Esophagus squamous epithelium (tissue), 5 donors: ENCODE measurements at places on chromosomes 5 and 9.

DNA sequence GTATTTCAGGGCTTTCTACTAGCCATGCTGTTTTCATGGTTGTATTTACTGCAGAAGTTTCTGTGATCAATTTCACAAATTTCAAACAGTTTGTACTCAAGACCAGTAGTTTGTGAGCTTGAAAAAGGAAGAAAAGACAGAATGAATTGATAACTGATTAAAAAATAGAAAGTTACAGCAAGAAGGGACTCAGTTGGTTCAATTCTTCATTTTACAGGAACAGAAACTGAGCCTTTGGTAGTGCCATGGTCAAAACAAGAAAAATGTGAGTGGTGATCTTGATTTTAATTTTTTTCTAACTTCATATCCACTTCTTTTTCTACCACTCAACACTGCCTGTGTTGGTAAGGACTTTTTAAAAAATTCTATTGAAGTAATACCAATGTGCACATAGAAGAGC lies 206.6 kb upstream of the NREP start:
- DNase-seq = no peak

GRCh38 chr5:30337084-30337573 lies 856.4 kb upstream of the CDH6 start:
- DNase-seq = no peak

DNA sequence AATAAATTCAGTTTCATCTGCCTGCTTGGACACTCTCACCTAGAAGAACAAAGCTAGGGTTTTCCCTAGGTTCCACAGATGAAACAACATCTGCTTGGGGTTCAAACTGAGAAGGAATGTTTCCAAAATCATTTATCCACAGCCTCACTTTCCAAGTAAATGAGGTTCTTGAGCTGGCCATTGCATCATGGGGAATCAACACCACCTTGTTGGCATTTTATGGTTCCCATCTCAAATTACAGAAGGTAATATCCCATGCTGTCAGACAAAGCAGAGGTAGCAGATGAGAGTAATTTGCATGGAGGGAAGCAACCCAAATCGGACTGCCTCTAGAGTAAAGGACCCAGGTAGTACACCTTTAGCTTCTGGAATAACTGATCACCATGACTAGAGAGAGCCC lies 10.5 kb upstream of the NR4A3 start:
- DNase-seq = no peak

DNA sequence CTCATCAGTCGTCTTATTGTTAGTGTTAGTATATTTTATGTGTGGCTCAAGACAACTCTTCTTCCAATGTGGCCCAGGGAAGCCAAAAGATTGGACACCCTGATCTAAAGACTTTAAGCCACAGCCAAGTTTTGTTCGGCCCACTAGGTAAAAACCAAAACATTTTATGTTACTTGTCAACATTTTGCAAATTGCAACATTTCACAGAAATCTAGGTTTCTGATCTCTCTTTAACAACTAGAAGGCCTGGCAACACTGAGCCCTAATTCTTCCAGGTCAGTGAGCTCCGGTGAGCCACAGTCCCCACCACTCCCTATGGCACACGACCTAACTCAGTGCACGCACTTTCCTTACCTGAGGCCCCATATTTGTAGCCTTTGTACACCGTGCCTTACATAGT lies 24.0 kb downstream of the MYO10 start:
- DNase-seq = no peak

- DNase-seq = no peak
Measured at GRCh38 chr9:30060976-30061375, 2323.5 kb upstream of the ACO1 start.

GRCh38 chr5:115985802-115986757 lies 23.8 kb downstream of the LVRN start:
- DNase-seq = no peak

- DNase-seq = no peak
Measured at GRCh38 chr9:101486693-101487442, 46.8 kb upstream of the RNF20 start.

DNA sequence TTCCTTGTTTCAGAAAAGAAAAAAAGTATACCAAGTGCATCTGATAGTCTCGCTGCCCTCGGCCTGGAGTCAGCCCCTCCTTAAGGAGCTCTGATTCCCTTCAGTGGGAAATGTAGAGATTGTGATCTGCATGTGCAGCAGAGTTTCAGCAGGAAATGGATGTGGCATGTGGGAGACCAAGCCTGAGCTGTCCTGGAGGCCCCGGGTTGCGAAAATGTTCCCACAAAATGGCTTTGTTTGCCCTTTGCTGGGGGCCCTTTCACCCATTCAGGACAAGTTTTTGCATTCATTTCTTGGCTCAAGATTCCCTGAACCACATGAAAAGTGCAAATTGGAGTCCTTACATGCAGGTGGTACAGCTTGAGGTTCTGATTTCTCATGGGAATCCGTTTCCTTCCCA lies 230.9 kb downstream of the GADD45G start:
- DNase-seq = no peak

DNA sequence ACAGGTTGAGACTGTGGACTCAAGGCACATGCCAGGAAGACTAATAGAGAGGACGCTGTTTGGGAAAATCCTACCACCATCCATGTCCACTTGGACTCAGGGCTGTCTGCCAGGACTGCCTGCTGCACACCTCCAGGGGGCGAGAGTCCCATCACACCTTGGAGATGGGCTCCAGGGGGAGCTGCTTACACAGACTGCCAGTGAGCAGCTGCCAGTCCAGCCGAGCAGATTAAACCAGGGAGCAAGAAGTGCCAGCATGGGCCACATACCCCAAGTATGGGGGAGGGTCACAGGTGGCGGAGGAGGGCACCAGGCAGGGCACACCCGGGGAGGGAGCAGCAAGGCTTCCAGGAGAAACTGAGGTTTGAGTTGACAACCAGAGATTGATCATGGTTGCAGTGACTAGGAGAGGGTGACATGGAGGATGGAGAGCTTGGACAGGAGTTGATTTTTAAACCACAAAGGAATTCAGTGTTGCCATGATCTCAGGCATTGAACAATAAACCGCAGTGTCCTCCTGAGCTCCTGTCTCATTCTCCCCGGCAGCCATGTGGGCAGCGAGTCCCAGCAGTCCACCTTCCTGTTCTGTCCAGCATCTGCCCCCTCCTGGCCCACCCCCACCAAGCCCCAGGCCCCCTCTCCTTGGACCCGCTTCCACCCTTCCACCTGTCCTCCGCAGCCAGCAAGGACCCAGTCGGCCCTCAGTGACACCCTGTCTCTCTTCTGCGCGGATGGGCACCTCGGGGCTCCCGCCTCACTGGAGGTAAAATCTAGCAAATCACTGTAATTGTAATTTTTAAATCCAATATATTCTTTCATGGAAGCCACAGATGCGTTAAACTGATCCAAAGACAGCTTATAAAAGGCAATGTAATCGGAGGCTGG lies 3.1 kb upstream of the VAV2 start:
- DNase-seq = no peak

DNA sequence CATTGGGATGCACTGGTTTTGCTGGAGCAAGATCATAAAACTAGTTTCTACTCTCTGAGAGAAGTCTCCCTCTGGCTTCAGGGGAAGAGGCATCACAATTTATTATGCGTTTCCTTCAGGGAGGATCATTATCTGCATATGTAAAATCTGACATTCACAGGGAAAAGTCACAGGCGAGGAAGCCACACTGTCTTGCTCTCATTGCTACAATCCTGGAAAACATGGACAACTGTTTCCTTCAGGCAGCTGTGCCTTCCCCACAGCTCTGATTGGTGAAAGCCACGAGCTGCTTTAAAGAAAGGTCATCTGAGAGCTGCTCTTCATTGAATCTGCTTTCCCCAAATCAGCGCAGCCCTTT lies 397.8 kb downstream of the MED10 start:
- DNase-seq = no peak

DNA sequence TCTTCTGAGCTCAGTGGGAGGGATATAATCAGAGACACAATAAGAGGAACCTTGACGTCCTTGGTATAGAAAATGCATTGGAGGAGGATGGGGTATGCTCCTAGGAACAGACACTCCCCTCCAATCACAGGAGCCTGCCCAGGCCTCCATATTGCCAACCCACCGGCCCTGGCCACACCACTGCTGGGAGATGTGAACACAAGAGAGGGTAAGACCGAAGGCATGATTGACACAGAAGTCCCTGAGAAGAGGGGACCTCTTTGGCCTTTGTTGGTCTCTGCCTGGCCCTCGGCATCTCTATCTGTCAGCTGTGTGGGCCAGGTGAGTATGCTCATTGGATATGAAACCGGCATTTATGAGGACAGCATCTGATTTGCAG lies 62.0 kb downstream of the CRB2 start:
- no peak for DNase-seq

GRCh38 chr5:10290438-10290837 lies 17.3 kb downstream of the CMBL start:
- no peak for DNase-seq

GRCh38 chr5:96200641-96201040 lies 232.4 kb downstream of the PCSK1 start:
- DNase-seq = no peak

DNA sequence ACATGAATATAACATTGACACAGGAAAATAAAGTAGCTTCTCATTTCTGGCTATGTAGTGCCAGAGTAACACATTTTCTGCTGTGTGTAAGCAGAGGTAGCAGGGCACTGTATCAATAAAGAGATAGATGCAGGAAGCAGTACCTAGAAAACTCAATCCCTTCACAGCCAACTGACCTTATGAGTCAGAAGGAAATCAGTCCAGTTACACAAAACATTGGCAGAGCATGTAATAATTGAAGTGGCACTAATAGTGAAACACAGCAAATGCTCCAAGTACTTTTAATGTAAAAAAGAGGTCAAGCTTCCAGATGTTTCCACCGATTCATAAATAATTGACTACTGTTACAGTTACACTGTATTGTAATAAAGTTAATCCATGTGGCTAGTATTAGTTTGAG lies 706.6 kb downstream of the EFNA5 start:
- DNase-seq = no peak

GRCh38 chr9:101566904-101567724 lies 27.7 kb downstream of the PPP3R2 start:
- no peak for DNase-seq

- DNase-seq = no peak
Measured at GRCh38 chr9:37730256-37730655, 23.3 kb upstream of the TRMT10B start.

- DNase-seq = no peak
Measured at GRCh38 chr5:112895682-112896081, 26.3 kb downstream of the REEP5 start.

DNA sequence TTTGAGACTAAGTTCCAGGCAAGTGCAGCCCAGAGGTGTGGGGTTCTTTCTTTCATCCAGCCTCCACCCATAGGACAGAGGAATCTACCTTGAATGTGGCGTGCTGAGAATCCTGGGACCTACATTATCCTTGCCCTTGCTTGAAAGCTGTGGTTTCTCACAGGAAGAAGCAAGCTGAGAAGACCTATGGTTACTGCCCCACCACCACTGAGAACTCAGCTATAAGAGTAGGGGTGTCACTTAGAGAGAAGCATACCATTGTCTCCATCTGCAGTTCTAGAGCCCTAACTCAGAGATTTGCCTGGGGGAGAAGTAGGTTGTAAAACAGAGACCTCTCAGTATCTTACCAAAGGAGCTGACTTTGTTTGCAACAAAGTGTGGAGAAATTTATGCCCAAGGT lies 72.4 kb downstream of the SV2C start:
- no peak for DNase-seq

- DNase-seq = no peak
Measured at GRCh38 chr9:127444921-127445850, 6.0 kb downstream of the RPL12 start.

DNA sequence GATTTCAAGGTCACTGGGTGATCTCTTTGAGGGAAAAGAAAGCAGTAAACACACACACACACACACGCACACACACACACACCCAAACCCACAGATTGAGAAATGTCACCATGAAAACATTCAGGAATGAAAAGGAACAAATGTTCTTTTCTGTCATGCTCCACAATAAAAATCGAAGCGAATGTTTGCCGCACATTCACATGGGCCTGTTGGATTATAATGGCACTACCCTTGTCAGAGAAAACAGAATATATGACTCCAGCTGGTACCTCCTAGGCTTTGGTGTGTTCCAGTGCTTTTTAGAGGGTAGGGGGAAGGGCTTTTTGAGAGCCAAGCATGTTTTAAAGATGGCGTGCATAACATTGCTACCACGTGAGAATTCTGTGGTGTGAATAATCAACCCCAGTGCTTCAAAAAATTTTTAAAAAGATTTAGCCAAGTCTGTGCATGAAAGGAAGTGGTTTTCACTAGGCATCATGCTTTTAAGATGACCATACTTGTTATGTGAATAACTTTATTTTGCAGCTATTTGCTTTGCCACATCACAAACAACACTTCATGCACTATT lies 120.8 kb upstream of the ZNF608 start:
- DNase-seq = no peak

- no peak for DNase-seq
Measured at GRCh38 chr9:130901498-130902203, 5.0 kb upstream of the QRFP start.

- DNase-seq = no peak
Measured at GRCh38 chr9:79195879-79196278, 375.9 kb upstream of the TLE4 start.

- no peak for DNase-seq
Measured at GRCh38 chr5:143213851-143214363, 189.6 kb downstream of the NR3C1 start.

DNA sequence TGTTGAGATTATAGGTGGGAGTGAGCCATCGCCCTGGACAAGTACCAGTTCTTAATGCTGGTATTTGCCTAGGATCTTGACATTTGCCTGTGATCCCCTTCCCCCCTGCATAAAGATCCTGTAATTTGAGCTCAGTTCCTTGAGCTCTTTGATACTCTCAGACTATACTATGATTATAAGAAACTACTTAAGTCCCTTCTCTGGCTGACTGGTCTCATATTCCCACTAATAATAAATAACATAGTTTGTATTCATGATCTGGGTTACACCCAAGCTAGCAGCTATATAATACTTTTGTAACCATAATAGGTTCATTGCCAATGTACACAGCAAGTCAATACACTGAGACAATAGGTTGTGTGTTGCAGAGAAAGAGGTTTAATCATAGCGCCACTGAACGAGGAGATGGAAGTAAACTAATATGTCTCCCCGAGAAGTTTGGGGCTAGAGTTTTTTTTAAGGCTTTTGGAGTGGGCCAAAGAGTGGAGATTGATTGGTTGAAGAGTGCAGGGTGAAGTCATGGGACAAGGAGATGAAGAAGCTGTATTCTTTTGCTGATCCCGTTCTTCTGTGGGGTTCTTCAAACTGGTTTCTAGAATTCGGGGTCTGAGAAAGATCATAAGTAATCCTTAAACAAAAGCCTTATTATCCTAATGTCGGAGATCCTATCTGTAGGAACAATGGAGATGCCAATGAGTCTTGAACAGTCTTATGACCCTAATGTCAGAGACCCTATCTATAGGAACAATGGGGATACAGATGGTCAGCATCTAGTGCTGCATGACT lies 20.7 kb upstream of the SHOC1 start:
- DNase-seq = no peak

DNA sequence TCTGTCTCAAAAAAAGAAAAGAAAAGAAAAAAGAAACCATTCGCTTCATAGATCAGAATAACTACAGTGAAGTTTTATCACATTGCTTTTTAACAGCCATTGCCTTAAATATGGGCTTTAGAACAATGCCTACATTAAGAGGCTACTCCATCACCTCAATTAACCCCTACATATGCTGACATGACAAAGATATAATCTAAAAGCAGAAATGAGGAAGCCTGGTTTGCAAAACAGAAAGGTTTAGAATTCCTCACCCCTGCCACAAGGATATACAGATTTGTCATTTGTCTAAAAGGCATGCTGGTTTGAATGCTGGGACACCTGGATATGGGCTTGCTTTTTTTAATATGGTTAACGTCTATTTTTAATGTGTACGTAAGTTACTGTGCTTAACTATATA lies 1353.0 kb upstream of the C9orf72 start:
- no peak for DNase-seq
